ENCODE measurements at places on chromosomes 13 and 19. TPM values are rescaled to one million over a fixed set of nuclear protein-coding genes. Genes with fewer than 3 reads are reported as not detected.

DNA sequence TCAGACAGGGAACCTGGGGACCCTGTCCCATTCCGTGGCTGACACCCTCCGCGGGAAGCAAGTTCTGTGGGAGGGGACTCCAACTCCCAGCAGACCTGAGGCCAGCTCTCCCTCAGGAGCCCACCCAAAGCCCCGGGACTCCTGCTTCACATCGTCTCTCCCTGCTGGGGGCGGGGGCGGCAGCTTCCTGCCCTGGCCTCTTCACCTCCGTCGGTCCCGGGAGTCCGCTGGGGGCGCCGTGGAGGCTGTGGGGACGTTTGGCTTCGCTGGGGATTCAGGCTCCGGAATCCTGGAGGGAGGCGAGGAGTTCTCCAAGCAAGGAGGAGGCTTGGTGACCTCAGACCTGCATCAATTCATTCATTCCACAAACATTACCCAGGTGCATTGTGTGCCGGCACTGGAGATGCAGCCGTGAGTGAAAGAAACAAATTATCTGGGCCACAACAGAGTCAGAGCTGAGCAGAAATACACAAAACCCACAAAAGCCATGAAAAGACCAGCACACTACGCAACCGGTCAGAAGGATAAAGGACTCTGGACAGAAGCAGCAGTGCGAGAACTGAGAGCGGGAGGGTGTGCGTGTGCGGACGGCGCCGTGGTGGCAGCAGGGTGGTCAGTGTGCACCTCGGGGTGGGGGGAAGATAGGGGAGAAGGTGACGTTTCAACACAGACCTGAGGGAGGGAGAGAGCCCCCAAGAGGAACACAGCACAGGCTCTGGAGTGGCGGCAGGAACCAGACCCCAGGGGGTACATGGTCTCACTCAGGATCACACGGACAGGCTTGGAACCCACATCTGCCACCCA lies 19.0 kb downstream of the EPS8L1 start:
- no peak for DNase-seq

Gene FCAR
- total RNA-seq: 0.68 TPM

Gene C19orf73
- not detected for total RNA-seq

- no peak for DNase-seq
Measured at GRCh38 chr13:73693215-73693614, 441.0 kb downstream of the KLF12 start.

DNA sequence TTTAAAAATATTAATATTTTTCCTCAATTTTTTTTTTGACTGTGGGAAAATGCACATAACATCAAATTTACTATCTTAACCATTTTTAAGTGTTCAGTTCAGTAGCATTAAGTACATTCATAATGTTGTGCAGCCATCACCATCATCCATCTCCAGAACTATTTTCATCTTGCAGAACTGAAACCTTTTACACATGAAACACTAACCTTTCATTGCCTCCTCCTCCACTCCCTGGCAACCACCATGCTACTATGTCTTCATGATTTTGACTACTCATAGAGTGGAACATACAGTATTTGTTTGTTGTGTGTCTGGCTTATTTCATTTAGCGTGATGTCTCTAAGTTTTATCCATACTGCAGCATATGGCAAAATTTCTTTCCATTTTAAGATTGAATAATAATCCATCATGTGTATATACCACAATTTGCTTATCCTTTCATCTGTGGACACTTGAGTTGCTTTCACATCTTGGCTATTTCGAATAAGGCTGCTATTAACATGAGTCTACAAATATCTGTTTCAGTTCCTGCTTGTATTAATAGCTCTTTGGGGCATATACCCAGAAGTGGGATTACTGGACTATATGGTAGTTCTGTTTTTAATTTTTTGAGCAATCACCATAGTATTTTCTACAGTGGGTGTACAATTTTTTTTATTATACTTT lies 376.4 kb downstream of the MTUS2 start:
- no peak for DNase-seq

GRCh38 chr13:94696171-94696570 lies 16.2 kb downstream of the SOX21 start:
- no peak for DNase-seq

DNA sequence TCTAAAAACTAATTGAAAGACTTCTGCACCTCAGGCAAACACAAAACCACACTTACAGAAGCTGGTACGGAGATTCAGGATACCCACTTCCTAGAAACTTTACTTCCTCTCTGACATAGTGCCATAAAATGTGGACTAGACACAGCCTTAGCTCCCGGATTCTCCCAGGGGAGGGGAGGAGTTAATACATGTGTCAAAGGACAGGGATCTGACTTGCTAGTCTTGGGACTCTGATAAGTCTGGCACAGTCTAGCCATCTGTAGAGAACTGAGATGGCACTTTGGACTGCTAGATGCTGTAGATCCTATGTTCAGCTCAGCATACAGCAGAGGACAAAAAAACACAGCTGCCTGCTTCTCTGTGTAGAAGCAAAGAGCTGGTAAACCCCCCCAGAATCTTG lies 769.8 kb upstream of the MIR17HG start:
- no peak for DNase-seq

DNA sequence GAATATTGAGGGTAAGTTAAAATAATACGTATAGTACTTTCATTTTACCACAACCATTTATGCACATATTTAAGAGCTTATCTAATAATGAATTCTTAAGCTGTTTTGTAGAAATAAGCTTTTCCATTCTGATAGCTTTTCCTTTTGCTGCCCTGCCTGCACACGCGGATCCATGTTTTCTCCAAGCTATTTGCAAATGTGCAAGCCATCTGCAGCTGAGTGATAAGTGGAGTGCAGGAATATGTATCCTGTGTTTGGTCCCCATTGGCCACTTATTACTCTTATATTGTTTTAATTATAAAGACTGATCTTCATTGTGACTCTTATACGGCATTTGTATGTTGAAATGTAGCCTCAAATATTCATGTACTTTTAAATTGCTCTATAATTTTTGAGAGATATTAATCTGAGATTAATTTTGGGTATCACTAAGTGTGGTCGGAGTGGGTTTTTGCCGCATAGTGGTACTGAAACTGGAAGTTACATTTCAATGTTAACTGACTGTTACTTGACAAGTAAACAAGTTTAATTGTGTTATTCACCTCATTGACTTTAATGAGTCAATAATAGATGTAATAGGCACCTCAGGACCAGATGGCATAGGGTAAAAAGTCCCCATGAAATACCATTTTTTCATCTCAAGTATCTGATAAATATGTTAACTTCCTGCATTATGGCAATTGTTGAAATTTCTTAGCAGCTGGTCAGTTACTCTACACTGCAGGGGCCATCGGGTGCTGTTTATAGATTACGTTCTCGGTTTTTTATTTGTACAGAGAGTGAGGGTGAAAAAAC lies 1567.4 kb downstream of the EFNB2 start:
- DNase-seq: no peak

Gene LIPE
- 4.5 TPM for total RNA-seq

DNA sequence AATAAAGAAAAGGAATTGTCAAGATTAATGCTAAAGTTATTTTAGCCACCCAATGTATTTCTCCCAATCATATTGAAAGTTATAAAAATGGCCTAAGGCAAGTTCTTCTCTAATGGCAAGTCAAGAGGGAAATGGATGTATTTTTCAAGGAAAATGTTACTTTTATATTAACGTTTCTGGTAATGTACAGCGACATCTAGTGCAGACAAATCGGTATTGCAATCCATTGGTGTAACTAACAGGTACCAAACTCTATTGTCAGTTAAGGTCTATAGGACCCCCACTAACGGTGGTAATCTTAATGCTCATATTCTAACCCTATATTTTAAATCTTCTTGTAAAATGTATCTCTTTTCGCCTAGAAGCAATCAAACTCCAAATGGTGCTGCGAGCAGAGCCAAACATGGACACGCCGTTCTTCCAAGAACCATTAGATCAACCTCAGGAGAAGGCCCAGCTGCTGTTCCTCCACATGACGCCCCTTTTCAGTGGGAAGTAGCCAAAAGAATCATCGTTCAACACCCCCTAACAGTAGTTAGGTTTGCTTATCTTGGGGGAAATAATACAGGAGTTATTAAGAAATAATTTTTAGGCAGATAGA lies 98.5 kb upstream of the PABPC3 start:
- no peak for DNase-seq

DNA sequence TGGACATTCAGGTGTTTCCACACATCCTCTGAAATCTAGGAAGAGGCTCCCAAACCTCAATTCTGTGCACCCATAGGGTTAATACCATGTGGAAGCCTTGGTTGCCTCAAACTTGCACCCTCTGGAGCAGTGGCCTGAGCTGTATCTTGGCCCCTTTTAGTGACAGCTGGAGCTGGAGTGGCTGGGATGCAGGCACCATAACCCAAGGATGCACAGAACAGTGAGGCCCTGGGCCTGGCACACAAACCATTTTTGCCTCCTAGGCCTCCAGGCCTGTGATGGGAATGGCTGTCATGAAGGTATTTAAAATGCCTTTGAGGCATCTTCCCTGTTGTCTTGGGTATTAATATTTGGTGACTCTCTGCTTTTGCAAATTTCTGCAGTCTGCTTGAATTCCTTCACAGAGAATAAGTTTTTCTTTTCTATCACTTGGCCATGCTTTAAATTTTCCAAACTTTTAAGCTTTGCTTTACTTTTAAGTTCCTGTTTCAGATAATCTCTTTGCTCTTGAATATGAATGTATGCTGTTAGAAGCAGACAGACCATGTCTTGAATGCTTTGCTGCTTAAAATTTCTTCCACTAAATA lies 1594.5 kb upstream of the PCDH20 start:
- DNase-seq: no peak

GRCh38 chr13:37209621-37210580 lies 104.4 kb upstream of the CSNK1A1L start:
- DNase-seq: no peak

Data from thoracic aorta (tissue), 2 donors.